CD4-positive, alpha-beta T cell treated with Interferon gamma for 1 hour (primary cell): ENCODE measurements at places on chromosomes 3 and 15.

DNA sequence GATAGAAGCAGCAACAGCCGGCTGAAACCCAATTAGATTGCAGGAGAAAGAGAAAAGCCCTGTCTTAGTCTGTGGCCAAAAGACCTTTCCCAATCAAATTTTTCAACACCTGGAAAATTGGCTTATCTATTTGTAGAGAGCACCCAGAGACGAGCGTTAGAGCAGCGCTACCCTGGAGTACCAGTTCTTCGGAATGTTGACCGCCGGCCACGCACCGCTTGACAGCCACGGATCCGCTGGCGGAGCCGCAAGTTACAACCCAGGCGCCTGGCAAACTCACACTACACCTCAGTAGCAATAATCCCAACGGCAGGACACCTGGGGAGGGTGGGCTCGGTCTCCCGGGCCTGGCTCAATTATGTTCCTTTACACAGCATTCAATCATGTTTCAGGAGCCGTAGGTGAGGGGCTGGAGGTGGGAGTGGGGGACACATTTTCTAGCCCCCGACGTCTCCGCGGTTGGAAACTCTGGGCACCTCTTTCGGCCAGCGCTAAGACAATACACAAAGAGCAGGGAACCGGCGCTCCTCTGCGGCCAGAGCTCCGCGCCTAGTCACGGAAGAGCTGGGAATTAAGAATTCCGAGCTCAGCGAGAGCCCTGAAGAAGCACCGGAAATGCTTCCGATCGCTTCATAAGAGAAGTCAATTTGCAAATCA, 1.2 kb downstream of the MB21D2 start:
- DNase-seq: no peak

GRCh38 chr15:81224232-81224631, 27.6 kb downstream of the IL16 start:
- DNase-seq: no peak

DNA sequence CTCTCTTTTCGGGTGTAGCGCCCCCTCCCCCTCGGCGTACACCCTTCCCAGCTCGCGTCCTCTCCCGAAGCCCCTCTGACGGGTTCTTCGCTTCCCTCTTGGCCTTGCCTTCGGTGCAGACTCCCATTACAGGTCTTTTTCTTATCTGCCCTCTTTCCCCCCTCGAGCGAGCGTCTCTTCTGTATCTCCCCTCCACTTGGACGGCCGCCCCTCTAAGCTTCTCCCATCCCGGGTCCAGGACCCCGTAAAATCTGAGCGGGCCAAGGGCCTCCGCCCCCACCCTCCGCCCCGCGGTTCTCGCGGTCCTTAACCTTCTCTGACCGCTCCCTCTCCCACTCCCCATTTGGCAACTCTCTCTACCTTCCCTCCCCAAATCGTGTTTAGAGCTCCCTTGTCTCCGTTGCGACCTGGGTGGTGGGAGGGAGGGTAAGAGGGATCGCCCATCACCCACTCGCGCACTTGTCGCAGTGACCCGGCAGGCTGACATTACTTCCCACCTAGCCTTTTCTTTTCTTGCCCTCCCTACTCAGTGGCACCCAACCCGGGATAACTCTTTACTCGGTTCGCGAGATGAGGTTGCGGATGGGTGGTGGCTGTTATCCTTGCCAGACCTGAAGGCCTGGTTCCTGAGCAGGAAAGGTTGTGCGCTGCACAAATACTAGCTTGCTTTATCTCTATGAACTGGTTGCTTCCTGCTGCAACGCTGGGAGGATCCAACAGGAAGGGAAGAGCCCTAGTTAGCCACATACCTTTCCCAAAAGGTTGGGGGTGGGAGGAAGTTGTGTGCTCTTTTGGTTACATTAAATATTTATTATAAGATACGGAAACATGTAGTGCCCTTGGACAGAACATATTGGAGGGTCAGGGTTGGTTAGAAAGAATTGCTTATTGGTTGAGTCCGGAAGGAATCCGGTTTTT, 922 bp downstream of the RAB11A start:
- DNase-seq: no peak

DNA sequence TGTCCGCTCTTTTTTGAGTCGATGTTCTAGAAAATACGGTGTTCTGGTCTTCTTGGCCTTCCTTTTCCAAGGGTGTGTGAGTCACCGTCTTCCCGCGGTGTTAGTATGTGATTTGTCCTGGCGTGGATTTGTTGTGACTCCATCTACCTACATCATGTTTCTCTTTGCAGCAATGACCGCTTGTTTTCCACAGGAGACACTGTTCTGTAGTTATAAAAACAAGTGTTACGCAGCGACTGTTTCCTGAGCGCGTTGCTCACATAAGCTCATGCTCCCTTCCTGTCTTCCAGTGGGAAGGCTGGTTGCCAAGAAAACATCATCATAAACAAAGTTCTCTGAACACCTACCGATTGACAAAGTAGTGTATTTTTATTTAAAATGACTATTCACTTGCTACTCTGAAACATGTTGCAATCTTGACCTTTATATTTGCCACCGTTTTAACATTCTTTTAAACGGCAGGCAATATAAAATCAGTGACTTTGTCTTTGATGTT, 19.0 kb downstream of the USP13 start:
- no peak for DNase-seq

- no peak for DNase-seq
Observed at GRCh38 chr3:10780922-10781321, 35.1 kb upstream of the SLC6A11 start.

DNA sequence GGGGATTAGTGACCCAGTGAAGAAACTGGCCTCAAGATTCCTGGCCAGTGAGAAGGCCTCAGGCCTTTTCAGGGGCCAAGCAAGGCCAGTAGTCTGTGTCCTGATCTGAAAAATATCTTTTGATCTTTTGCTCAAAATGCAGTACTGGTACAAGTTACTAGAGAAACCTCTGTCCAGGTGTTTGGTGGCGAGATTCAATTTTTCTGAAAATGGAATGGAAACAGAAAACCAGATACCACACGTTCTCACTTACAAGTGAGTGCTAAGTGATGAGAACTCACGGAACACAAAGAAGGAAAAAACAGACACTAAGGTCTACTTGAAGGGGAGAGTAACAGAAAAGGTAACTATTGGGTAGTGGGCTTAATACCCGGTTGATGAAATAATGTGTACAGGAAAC, 463.4 kb downstream of the ZIC1 start:
- DNase-seq: no peak

GRCh38 chr3:53255423-53255774, 423 bp downstream of the TKT start:
- no peak for DNase-seq

DNA sequence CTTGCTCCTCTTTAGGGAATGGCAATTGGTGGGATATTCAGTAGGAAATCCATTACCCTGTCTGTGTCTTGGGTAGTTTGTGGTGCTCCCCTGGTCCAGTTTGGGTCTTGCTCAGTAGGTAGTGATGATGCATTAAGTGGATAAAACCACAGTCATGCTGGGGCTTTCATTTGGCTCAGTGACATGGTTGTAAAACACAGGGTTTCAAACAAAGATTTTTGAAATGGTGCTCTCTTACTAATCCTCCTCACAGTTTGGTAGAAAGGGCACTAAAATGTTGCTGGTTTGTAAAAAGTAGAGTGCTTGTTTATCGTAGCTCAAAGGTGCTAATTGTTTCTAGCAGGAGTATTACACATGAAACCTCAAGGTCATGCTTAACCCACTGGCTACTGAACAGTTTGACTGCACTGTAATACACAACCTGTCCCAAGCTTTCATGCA, 22.9 kb downstream of the BBX start:
- DNase-seq: no peak

DNA sequence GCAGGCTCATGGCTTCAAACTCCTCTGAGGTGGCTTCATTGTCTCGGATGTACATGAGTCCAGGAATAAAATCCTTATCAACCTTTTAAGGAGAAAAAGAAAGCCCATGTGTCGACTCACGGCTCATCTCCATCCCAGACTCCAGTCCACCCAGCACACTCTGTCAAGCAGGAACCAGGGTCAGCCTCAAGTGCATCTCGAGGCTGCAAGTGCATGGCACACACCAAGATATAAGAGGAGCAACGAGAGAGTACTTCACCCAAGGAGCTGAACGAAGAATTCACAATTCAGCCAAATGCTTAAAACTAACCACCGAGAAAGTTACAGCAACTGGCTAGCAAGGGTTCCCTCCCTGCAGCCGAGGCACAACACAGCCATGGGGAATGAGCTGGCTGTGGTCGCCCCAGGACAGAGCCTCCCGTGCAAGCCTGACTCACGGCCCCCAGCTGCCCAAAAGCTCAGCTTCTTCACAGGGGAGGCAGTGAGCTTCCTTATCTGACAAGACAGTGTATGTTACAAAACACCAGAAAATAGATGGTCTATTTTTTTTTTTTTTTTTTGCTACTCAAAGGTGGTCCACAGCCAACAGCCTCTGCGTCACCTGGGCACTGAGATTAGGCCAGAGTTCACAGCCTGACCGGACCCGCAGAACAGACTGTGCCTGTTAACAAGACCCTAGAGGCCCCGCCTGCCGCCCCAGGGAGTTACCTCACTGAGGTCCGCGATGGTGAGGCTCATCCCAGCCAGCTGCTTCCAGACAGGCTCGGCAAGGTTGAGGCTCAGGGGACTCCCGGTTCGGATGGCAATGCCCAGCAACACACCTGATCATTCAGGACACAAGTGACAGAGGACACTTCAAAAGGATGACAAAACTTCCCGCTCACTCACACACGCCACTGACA, 15.9 kb upstream of the OCA2 start:
- DNase-seq: no peak
